ENCODE measurements at places on chromosomes 16 and 17. TPM values are rescaled to one million over a fixed set of nuclear protein-coding genes. Genes with fewer than 3 reads are reported as not detected.

The ARL5C gene
- total RNA-seq, result not detected

The SSTR5 gene
- 0.32 TPM for total RNA-seq

The PRR35 gene
- 0.61 TPM for total RNA-seq

The NOTUM gene
- not detected for total RNA-seq

The SLC38A8 gene
- total RNA-seq, result 0.31 TPM

DNA sequence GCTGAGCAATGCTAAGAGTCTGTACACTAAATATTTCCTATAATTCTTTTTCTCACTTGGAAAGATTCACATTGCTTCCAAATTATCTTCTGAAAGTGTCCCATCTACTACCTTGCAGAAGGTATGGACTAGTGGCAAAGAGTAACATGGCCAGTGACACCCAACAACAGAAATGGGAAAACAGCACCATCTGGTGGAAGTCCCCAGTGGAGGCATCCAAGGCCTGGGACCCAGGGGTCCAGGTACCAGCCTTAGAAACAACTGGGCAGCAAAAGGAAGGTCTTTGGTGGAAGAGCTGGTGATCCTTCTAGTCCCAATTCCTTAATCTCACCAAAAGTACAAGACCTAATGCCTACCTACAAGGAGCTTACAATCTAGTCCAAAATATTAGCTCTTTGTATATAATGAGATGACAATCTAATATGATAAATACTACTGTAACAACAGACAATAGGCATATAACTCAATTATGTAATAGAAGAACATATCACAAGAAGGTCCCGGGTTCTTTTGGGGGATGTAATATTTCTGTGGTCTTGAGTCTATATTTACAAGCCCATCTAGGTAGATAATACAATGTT, 55.3 kb downstream of the SKAP1 start:
- no peak overlapping the region for H3K4me3 ChIP-seq
- no peak overlapping the region for H3K27ac ChIP-seq
- H3K4me1 ChIP-seq, result no peaks in the 10 kb centered on the region
- no peaks in the 10 kb centered on the region for H3K36me3 ChIP-seq

GRCh38 chr16:1200014-1200627, 24.9 kb downstream of the TPSG1 start:
- no peaks in the 10 kb centered on the region for H3K27me3 ChIP-seq
- H3K36me3 ChIP-seq, result no peaks in the 10 kb centered on the region
- H3K4me1 ChIP-seq, result no peaks in the 10 kb centered on the region
- no peak overlapping the region for H3K27ac ChIP-seq
- no peak for DNase-seq

DNA sequence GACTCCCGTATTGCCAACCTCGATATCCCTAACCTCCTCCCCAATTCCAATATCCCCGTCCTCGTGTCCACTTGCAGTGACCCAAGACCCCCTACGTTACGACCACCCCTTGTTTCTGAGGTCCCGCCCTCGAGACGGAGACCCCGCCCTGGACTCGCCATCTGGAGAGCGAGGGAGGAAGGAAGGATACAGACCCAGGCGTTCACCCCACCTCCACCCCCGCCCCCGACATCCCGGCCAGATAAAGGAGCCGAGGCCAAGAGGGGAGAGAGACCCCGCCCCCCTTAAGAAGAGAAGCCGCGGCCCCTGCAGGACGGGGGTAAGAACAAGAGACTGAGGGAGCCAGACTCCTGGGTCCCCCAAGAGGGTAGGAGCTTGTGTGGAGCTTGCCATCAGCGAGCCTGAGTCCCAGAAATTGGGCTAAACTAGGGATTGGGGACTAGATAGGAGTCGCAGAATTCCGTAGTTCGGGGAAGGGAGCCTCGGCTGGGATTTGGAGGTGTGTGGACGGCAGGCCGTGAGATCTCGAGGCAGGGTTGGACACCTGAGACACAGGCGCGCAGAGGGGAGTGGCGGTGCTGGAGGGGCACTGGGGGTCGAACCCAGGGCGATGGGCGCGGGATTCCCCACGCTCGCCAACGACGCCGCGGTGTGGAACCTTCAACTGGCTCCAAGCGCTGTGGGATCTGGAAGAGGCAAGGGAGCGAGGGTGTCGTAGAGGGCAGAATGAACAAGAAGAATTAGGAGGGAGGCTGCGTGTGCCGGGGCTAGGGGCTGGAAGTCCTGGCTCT, at the start of gene BCL6B:
TSS of gene BCL6B (plus strand) at position 270 of the 791 bp plus-strand sequence. CDS start 622 bp downstream, outside the sequence.
- peak within 1 kb of the TSS; percentile 17 for H3K4me3 ChIP-seq
- H3K27ac ChIP-seq, result peak within 1 kb of the TSS; percentile 62
- no peaks in the 10 kb centered on the region for H3K27me3 ChIP-seq
- peaks cover 10% of the 10 kb centered on the region for H3K4me1 ChIP-seq
- no peak for DNase-seq

- no peak for DNase-seq
- H3K36me3 ChIP-seq, result no peaks in the 10 kb centered on the region
- no peaks in the 10 kb centered on the region for H3K4me1 ChIP-seq
- H3K27me3 ChIP-seq, result no peaks in the 10 kb centered on the region
- H3K27ac ChIP-seq, result no peak overlapping the region
Observed at GRCh38 chr16:64416216-64417005, 705.5 kb downstream of the CDH11 start.

DNA sequence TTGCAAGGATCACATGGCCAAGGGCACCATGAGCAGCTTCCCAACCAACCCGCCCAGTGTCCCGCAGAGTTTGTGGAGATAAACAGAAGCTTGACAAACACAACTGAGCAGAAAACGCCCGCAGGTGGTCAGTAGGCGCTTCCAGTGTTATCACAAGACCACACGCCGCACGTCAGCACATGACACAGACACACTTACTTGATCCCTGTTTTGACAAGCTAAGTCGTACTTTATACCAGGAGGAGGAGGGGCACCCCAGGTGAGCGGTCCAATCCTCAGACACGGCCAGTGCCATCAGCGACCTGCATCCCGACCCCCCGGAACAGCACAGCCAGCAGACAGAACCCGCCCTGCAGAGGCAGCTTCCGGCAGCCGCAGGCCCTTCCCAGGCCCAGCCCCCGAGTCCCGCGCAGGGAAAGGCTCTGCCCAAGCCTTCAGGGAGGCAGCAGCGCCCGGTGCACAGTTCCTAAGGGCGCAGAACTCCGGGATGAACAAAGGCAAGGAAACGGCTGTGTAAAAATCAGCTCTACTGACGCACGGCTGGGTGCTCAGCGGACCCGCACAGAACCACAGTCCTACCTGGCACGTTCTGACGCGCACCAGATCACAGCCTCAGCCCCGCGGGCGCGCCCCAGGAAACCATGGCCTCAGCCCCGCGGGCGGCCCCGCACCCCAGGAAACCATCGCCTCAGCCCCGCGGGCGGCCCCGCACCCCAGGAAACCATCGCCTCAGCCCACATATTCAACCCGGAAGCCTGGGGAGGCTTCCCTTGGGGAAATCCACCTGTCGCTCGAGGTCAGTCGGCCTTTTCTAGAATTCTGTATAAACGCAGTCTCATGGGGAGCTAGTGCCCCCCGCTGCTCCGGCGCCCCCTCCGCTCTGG, 27.8 kb downstream of the AXIN1 start:
- H3K4me1 ChIP-seq, result no peaks in the 10 kb centered on the region
- no peaks in the 10 kb centered on the region for H3K27me3 ChIP-seq
- no peak overlapping the region for H3K4me3 ChIP-seq
- no peak overlapping the region for H3K27ac ChIP-seq
- DNase-seq, result no peak
- H3K36me3 ChIP-seq, result no peaks in the 10 kb centered on the region

- H3K27ac ChIP-seq, result no peak overlapping the region
- no peaks in the 10 kb centered on the region for H3K4me1 ChIP-seq
- DNase-seq, result no peak
- no peaks in the 10 kb centered on the region for H3K27me3 ChIP-seq
- no peak overlapping the region for H3K4me3 ChIP-seq
Observed at GRCh38 chr16:14057878-14058382, 13.2 kb upstream of the MRTFB start.

GRCh38 chr17:65453204-65453931, 108.1 kb downstream of the AXIN2 start:
- no peak overlapping the region for H3K27ac ChIP-seq
- no peaks in the 10 kb centered on the region for H3K36me3 ChIP-seq
- no peaks in the 10 kb centered on the region for H3K27me3 ChIP-seq
- no peak overlapping the region for H3K4me3 ChIP-seq
- no peaks in the 10 kb centered on the region for H3K4me1 ChIP-seq

DNA sequence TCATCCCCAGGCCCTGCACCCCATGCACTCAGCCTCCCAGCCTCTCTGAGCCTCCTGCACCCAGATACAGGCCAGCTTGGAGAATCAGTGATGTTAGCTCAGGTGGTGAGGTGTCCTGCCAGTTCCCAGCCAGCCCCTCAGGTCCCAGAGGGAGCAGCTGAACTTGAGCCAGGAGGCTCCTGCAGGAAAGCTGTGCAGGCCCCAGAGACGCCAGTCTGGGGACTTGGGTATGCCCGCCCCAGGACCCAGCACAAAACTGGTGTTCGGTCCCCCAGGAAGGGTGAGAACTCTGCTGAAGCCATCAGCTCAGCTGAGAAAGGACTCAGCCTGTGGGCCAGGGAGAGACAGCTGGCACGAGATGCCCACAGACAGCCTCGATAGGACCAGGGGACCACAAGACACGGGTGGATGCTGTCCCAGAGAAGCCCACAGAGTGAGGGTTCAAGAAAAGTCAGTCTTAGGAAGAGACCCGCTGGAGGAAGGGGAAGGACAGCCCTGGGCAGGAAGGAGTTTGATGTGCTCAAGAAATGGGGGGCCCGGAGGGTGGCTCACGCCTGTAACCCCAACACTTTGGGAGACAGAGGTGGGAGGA, 11.0 kb downstream of the ENDOV start:
- no peaks in the 10 kb centered on the region for H3K36me3 ChIP-seq
- no peak overlapping the region for H3K4me3 ChIP-seq
- DNase-seq, result no peak
- H3K27ac ChIP-seq, result no peak overlapping the region
- no peaks in the 10 kb centered on the region for H3K27me3 ChIP-seq
- no peaks in the 10 kb centered on the region for H3K4me1 ChIP-seq

DNA sequence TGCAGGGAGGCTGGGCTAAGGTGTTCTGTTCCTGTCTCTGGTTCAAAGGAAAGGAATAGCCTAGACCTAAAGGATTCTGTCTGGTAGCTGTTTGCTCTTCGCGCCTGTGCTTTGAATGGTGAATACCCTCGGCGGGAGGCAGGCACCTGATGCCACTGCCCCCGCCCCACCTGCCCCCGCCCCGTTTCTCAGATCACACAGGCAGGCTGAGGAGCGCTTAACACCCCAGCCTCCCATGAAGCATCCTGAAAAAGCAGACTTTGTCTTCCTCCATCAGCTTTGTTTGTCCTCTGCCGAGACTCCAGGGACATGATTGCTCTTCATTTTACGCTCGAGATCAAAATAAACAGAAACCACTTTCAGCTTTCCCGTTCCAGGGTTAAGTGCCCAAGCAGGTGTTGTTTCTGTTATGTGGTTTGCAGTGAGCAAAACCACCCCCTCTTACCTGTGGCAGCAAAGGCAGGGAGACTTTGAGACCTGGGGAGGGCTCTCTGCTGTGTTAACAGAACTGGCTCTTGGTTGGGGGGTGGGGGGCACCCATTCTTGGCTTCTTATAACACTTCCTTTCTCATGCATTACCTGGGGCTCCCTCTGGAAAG, 452.1 kb downstream of the WWOX start:
- DNase-seq, result no peak

DNA sequence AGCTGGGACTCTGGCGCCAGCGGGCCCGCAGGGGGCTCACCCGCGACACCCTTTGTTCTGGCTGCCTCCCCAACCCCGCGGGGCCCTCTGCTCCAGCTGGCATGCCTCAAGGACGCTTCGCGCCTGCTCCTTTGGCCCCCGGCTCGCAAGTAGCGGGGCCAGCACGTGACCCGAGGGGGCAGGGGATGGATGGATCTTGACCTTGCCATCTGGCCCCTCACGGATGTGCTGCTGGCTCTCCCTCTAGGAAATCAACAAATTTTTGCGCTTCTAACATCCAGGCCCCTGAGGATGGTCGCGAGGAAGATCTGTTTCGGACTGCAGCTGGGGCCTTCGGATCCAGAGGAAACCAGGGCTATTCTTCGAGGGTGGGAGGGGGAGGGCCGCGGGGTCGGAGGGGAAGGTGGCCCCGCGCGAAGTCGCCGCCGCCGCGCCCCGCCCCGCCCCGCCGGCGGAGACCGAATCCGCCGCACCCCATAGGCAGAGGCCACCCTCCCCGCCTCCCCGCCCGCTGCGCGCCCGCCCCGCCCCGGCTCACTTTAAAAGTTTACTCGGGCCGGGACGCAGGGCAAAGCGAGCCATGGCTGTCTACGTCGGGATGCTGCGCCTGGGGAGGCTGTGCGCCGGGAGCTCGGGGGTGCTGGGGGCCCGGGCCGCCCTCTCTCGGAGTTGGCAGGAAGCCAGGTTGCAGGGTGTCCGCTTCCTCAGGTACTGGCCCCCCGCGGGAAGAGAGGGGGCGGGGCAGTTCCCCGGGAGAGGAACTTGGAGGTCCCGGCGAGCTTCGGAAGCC, at the start of gene ACSF2:
TSS of gene ACSF2 (plus strand) at position 537 of the 790 bp plus-strand sequence. CDS start at position 581, 44 bp downstream.
- no peaks in the 10 kb centered on the region for H3K27me3 ChIP-seq
- H3K36me3 ChIP-seq, result no peaks in the 10 kb centered on the region
- peak within 1 kb of the TSS; percentile 53 for H3K27ac ChIP-seq
- H3K4me3 ChIP-seq, result peak within 1 kb of the TSS; percentile 65
- peak; percentile 85 for DNase-seq

DNA sequence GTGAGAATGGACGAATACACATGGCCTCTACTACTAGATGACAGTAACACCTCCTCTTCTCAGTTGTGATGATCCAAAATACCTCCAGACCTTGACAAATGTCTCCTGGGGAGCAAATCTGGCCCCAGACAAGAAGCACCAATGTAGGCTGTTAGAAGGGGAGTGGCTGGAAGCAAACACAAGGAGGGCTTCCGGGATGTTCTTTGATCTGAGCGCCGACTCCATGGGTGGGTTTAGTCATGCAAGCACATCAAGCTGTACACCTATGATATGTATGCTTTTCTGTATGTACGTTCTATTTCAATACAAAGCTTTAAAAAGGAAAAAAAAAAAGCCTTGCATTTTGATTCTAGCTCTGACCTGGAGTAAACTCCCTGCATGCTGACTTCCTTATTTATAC, 61.4 kb downstream of the ARHGAP17 start:
- H3K36me3 ChIP-seq, result peaks cover 61% of the 10 kb centered on the region
- H3K27ac ChIP-seq, result no peak overlapping the region
- H3K4me1 ChIP-seq, result no peaks in the 10 kb centered on the region
- H3K27me3 ChIP-seq, result no peaks in the 10 kb centered on the region
- no peak overlapping the region for H3K4me3 ChIP-seq

DNA sequence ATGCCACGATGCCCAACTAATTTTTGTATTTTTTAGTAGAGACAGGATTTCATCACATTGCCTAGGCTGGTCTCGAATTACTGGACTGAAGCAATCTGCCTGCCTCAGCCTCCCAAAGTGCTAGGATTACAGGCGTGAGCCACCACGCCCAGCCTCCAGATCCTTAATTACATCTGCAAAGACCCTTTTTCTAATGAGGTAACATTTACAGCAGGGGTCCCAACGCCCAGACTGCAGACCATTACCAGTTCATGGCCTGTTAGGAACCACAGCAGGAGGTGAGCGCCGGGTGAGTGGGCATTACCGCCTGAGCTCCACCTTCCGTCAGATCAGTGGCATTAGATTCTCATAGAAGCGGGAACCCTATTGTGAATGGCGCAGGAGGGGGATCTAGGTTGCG, 4.0 kb upstream of the RAB11FIP4 start:
- H3K4me1 ChIP-seq, result no peaks in the 10 kb centered on the region
- H3K27me3 ChIP-seq, result no peaks in the 10 kb centered on the region
- DNase-seq, result no peak
- no peak overlapping the region for H3K4me3 ChIP-seq
- no peaks in the 10 kb centered on the region for H3K36me3 ChIP-seq
- no peak overlapping the region for H3K27ac ChIP-seq
